ENCODE measurements at places on chromosomes 2 and 18.

- DNase-seq: no peak
Measured at GRCh38 chr2:46458763-46459500, 20.4 kb upstream of the TMEM247 start.

DNA sequence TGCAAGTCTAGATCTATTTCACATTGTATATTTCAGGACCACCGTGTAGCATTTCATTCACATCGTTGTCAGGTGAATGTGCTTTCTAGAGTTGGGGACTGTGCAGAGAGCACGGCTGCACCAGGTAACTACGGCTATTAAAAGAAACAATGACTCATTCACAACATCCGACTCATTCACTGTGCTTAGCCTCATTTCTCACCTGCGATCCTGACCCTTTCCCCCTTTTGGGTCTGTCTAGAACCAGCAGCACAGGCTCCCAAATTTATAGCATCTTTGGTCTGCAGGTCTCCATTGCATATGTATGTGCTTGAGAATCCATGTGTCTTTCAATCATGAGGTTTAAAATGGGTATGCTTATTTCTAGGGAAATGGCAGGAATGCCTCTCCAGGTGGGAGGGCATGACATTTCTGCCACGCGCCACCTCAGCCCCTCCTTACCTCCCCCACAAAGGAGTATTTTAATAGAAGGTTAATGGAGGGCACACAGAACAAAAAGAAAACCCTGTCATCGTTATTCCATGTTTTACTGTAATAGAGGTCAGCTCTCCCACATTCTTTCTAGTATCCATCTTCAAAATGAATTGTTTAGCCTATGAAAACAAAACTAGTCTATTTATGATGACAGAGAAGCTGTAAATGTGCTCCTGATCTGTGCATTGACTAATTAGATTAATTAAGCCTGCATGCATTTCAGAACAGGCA is 246.7 kb upstream of the EPHA4 start:
- DNase-seq: no peak

- DNase-seq: peak; percentile 41
Measured at GRCh38 chr2:47002480-47003381, 87.1 kb upstream of the MCFD2 start.

GRCh38 chr2:233353769-233354499 is at the start of gene DGKD:
DGKD (plus strand) TSS chr2:233354494; CDS start chr2:233354519, 25 bp downstream.
- peak; percentile 99 for DNase-seq

DNA sequence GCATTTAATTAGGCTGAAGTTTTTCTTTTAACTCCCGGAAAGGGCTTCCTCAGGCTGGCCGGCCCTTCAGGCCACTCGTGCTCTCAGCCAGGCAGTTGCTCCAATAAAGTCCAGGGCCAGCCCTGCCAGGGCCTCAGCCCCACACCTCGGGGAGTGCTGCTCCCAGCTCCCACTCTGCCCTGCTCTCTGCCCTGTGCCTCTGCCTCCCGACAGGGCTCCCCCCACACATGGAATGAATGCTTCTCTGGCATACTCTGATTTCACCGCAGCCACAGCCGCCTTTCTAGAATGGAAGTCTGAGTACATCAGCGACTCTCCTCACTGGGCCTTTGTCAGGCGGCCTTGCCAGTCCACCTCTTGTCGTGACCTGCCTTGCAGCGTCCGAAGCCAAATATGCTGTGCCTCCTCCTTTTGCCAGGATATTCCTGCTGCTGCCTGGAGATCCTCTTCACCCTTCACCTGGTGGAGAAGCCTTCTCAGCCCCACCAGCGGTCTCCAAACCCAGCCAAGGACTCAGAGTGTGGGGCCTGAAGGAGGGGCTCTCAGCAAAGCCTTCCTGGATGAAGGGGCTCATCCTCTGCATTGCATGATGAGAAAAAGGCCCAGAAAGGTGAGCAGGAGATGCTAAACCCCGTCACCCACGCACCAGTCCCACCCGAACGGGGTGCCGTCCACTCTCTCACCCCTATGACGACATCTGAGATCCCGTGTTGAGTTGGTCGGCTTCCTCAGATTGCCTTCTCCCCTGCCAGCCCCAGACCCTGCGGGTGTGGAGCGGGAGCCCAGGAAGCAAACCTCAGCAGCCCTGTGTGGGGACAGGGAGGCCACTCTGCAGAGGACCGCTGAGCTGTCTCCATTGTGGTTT is 472.7 kb upstream of the HS6ST1 start:
- no peak for DNase-seq

DNA sequence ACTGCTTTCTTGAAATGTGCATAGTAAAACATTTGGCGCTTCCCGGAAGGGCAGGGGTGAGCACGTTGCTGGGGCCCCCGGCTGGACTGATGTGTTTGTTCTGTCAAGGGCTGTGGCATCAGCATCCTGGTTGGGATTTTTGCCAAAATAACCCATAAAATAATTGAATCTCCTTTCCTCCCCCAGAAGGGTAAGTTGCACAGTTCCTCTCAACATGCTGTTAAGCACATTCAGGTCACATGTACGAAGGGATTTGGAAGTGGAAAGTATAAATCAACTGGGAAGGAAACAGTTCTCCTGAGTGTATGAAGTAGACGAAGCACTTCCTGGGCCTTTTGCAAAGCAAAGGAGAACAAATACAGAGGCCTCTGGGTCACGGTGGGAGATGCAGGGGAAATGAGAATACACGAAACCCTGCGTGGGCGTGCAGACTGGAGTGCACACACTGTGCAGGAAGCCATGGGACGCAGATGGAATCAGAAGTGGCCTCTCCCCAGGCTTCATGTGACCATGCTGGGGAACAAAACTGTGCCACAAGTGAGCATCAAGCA is 183.9 kb downstream of the LPIN1 start:
- no peak for DNase-seq

- no peak for DNase-seq
Measured at GRCh38 chr18:43606795-43607194, 329.5 kb upstream of the SYT4 start.

- no peak for DNase-seq
Measured at GRCh38 chr2:140654565-140654964, 1476.3 kb downstream of the LRP1B start.

DNA sequence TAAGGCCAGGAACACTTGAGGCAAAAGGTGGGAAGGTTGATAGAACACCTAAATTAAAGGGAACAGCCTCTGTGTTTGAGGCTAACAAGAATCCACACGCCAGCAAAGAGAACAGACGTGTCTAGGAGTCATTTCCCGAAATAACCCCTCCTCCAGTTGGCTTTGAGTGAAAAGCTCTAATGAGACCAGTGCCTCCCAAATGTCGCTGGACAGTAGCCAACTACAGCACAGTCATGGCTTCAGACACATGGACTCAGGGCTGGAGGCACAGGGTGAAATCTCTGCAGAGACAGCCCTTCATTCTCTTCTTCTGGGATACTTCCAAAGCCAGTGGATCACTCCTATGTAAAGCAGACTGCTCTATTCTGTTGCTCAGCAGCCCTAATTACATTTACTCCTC is 49.6 kb downstream of the SOWAHC start:
- peak; percentile 73 for DNase-seq

DNA sequence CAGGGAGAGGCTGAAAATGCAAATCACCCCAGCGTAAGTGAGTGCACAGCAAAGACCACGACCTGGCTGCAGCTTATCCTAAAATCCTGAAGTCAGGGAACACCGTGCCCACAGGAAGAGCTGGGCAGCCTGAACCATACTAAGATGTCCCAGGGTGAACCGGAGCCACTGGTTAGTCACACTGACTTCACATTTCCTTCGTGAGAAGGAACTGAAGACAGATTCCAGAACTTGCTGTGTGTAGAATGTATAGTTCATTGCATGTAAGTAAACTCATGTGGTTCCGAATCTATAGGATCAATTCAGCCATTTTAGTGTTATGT is 84.6 kb upstream of the NDUFV2 start:
- DNase-seq: no peak

DNA sequence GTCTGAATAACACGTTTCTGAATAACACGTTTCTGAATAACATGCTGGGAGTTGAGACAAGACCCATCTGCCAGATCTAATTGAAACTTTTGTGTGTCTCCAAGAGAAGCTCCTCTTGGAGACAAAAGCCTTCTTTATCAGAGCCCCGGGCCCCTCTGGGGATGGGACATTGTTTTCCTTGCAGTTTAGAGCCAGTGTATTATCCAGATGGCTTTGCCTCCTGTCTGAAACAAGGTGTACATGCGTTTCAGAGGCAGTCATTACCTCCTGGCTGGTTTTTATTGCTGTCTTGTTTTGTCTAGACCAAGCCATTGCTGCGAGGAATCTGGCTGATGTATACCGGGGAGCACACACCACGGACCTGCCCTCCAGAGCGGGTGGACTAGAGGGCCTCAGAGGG is 7.8 kb downstream of the FOSL2 start:
- no peak for DNase-seq

DNA sequence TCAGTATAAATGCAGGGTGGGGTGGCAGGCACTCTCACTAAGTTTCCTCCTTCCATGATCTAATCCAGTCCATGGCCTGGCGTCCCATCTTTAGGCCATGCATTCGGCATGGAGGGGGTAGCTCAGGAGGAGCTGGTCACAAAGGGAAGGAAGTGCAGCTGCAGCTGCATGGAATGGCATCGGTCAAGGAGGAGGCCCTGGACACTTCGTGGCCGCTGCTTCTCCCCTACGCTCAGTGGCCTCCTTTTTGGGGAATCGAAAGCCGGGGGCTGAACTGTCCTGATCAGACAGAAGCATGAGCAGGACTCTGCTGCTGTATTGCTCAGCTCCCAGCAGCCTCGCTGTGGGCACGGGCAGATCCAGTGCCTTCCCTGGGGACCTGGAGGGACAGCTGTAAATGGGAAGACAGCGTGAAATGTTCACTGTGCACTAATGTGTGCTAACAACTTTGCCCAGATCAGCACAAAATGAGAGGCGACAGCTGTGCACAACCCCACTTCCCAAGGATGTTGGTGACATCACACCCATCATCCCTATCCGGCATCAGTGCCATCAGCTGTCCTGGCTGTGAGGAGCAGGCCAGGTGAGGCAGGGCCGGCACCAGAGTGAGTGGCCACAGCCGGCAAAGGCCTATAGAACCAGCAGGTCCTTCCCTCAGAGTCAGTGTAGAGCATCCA is 520.1 kb upstream of the RAB6C start:
- no peak for DNase-seq

- no peak for DNase-seq
Measured at GRCh38 chr2:102639429-102639828, 20.1 kb downstream of the SLC9A2 start.

DNA sequence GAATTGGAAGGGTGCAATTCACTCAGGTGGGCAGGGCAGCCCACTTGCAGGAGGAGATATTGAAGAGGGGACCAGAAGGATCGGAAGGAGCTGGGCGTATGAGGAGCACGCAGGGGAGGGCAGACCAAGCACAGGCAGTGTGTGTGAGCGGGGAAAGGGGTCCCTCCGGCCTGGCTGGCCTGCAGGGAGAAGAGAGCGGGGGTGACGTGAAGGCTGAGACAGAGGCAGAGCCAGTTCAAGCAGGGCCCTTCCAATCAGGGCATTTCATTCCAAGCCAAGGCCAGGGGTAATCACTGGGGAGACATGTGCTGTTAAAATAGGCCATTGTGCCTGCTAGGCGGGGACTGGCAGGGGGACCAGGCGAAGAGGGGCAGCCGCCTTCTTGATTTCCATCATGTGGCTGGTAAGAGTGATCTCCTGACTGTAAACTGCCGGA is 62.2 kb downstream of the ACKR3 start:
- no peak for DNase-seq

DNA sequence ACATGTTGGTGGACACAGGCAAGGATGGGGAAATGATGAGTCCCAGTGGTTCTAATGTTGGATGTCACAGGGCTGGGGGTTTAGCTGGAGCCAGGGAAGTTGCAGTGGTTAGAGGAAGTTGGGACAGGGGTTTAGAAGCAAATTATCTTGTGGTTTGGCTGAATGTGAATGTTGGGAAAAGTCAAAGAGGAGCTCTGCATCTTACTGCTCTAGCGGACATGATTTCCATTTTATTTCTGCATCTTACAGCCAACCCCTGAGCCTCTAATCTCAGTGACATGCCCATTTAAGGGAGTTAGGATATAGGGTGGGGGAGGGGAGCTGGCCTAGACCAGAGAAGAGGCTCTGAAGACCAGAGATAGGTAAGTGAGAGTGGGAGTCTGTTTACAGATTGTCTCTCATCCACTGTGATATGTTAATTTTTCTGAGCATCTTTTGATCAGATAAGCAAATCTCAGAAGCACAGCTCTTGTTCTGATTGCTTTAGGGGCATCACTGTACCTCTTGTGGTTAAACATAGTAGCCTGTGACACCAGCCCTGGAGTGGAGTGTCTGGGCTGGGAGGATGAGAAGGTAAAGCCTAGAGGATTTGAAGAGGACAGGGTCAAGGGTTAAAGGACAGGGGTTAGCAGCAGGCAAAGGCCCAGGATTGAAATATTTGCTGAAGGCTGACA is 43.6 kb downstream of the SETBP1 start:
- no peak for DNase-seq

DNA sequence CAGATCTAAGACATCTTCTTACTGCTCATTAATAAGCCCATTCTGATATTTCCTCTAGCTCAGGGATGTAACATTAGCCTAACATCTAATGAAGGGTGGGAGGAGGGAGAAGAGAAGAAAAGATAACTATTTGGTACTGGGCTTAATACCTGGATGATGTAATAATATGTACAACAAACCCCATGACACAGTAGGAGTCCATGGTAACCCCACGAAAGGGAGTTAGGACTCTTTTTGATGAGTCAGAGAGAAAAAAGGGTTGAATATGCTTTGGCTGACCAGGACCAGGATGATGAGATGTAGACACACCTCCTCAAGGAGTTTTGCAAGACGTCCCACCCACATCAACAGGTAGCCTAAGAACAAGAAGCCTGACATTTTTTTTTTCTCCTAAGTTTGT is 34.4 kb upstream of the DLX2 start:
- DNase-seq: no peak

DNA sequence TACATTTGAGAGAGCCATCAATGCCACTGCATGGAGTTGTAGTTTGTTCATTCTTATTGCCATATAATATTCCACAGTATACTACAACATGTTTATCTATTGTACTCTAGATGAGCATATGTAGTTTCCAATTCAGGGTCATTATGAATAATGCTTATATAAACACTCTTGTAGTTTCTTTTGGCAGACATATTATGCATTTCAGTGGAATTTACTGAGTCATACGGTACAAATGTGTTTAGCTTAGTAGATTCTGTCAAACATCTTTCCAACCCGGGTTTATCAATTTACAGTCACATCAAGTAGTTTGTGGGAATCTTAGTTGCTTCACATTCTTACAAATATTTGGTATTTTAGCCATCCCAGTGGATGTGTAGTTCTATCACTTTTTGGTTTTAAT is 161.1 kb downstream of the KCNH7 start:
- no peak for DNase-seq

- DNase-seq: peak; percentile 22
Measured at GRCh38 chr2:157627594-157628476, 829 bp downstream of the ACVR1C start.
